MM.1S (cell line): ENCODE measurements at places on chromosomes 7 and 10.

- DNase-seq, result no peak
Measured at GRCh38 chr10:123884351-123884906, 7.2 kb downstream of the CPXM2 start.

DNA sequence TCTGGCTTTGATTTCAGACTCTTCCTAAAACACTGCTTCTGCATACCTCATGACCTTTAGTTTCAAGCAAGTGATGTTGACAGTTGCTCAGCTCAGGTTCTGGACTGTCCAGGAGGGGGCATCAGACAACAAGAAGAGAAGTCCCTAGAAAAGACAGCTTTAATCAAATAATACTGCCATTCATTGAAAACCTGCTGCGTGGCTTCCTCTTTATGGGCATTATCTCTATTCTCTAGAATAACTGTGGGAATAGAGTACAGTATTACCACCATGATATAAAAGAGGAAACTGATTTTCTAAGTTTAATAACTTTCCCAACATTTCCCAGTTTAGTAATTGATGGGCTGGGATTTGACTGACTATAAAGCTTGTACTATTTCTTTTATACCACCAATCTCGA, 170.4 kb downstream of the SNX13 start:
- peak; percentile 71 for DNase-seq

DNA sequence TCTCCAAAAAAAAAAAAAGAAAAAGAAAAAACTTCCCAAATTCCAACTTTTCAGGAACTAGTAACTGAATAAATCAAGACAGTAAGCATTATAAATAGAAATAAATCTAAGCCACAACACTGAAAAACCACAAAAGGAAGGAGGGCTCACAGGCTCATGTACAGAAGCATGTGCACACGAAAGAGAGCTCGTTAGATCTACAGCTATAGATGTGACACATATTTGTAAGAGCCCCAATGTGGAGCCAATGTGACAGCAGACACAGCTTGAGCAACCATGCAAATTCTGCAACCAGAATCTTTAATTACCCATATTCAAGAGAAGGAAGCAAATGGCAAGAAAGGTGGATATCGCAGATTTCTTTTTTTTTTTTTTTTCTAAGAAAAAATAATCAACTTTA, 94.7 kb downstream of the SORBS1 start:
- no peak for DNase-seq

DNA sequence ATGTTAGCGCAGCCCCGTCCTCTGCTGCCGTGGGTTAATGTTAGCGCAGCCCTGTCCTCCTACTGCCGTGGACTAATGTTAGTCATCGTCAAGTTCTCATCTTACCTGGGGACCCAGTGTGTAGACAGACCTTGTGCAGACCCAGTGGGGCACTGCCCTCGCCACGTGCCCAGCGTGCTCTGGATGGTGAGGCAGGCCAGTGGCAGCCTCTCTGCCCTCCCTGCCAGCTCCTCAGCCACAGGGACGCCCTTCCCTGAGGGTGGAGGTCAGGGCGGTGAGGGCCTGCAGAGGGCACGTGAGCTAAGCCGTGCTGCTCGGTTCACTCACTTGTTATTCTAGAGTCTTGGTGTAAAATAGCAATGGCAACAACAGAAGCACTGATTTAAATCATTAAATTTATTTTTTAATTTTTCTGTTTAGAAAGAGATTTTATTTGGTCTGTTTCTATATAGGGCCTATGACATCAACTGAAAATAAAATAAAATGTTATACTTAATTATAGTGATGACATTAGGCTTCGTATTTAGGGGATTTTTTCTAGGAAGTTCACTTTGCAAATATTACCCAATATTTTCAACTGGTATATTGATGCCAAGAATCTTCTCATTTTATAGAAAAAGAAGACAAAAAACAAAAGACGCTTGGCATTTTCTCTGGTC, 48.4 kb downstream of the NKX6-2 start:
- no peak for DNase-seq
